ENCODE measurements at places on chromosomes 2 and 18. TPM values are rescaled to one million over a fixed set of nuclear protein-coding genes. Genes with fewer than 3 reads are reported as not detected.

DNA sequence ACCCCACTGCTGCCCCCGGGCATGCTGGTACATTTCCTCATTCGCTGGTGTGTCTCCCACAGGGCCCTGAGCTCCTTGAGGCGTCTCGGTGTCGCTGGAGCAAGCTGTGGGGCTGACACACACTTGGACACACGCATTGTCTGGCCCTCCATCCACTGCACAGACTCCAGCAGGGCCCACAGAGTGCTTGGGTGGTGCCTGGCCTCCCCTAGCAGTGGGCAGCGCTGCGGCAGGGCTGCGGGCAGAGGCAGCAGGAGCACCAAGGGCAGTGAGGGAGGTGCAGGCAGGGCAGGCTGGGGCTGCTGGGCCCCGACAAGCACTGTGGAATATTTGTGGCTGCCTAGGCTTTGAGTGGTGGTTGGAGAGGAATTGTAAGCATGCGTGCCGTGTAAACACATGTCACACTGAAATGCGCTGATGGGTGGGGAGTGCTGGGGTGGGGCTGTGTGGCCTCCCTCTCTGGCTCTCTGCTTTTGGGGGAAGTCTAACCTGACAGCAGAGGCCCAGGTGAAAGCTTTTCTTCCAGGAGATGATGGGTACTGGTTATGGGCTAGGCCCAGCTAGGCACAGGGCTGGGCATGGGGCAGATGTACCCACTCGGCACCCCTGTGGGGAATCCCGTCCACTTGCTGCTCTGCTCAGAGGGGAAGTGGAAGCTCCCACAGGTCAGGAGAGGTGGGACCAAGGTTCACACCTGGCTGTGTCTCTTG lies 55.5 kb upstream of the HS6ST1 start:
- peak; percentile 66 for ATAC-seq

GRCh38 chr2:148643421-148643820 lies 1.1 kb upstream of the EPC2 start:
- no peak for ATAC-seq

- ATAC-seq, result no peak
Observed at GRCh38 chr2:58140508-58141072, 94.0 kb downstream of the VRK2 start.

DNA sequence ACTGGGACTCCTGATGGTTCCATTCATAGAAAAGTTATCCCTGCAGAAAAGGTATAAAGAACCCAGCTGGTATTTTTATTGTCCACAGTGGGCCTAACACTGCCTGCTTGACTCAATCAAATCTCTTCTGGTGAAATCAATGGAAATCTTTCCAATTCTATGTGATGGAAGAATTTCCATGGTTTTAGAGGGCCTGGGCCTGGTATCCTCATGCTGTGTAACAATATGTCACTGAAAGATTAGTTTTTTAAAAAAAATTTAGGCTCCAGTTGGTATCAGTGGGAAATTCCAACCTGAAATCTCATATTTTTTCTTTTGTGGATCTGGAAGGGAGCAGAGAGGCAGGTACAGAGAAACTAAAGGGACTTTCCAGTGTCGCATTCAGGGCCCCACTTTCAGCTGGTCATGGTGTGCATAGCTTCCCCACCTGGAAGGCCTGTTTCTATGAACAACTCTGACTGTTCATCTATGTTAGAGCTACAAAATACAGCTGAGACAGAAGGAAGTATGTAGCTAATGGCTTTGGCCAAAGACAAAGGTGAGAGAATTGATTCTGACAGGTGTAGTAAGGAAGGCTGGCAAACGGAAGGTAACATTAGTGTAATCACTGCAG lies 20.9 kb downstream of the NEB start:
- no peak for ATAC-seq

DNA sequence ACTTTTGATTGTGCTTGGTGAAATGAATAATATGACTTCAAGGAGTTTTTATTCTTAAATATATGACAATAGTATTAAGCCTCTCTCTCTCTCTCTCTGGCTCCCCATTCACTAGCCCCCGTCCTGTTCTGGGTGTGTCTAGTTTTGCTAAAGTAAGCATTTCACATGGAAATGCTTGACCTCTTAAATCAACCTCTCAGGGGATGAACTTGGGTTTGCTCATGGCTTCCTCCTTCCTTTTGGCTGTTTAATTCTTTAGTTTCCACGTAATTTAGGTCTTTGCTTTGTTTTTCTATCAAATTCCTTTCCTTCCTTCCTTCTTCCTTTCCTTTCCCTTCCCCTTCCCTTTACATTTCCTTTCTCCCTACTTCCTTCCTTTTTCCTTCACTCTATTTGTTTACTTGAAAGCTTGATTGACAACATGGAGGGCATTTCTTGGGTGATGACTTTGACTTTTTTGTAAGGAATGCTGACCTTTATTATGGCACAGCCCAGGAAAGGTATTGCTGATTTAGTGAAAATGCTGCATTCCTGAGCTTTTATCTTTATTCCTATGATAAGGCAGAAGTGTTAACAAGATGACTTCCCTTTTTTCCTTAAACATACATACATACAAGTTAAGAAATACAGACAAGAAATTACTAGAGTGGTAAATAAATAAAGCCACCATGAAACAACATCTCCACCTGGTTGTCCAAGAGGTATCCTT lies 3.6 kb downstream of the DPP4 start:
- no peak for ATAC-seq

GRCh38 chr2:45008296-45009129 lies 739 bp downstream of the SIX2 start:
- ATAC-seq, result no peak

DNA sequence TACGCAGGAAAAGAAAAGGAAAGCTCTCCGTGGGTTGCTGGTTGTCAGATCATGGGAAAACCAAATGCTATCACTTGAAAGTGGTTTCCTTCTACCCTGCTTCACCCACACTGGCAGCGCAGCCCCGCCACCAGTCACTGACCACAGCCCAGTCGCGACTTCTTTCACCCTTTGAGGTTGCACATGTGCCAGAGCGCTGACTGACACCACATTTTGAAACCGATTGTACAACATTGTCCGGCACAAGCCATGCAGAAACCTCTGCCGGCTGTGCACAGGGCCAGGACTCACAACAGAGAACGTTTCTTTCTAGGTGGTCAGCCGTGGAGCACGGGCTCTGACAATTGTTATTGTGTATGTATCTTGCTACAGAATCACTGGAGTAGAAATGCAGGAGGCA lies 827.2 kb upstream of the POU3F3 start:
- no peak for ATAC-seq

DNA sequence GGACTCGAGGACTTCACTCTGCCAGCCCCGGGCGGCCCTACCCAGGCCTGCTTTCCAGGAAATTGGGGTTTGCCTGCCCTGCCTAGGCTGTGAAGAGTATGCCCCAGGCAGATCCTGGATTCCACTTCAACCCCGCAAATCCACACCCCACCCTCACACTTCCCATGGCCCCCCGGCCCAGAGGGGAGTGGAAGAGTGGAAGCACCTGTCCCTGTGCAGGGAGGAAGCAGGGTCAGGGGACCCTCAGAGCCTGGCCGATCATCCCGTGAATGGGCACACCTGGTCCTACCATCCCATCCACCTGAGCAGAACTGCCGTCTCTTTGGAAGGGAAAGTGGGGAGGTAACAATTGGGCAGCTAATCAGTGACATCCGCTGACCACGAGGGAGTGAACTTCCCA lies 245.2 kb downstream of the EIPR1 start:
- no peak for ATAC-seq

- ATAC-seq, result no peak
Observed at GRCh38 chr18:57063601-57064103, 83.2 kb upstream of the BOD1L2 start.

GRCh38 chr2:46510598-46511177 lies 31.3 kb downstream of the TMEM247 start:
- ATAC-seq, result no peak

- peak; percentile 35 for ATAC-seq
Observed at GRCh38 chr2:136067459-136067858, 50.5 kb downstream of the CXCR4 start.

DNA sequence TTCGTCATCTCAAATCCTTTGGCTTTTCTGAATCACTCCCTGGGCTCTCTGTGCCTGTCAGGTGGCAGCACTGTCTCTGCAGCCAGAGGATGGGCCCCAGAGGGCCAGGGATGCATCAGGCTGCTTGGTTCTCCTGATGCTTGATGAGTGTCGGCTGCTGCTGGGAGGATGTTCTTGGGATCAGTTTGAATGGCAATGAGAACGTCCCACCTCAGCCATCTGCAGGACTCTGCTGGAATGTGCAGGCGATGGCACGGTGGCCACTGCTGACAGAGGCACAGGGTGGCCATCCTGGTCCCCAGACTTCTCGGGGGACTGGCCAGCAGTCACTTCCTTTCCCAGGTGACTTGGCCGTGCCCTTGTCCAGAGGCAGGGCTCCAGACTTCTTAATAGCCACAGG lies 146.0 kb downstream of the FAM210A start:
- no peak for ATAC-seq

GRCh38 chr2:171553858-171554257 lies 31.6 kb downstream of the CYBRD1 start:
- ATAC-seq, result peak; percentile 51

GRCh38 chr2:234752966-234753365 lies 198.9 kb upstream of the SH3BP4 start:
- ATAC-seq, result no peak

DNA sequence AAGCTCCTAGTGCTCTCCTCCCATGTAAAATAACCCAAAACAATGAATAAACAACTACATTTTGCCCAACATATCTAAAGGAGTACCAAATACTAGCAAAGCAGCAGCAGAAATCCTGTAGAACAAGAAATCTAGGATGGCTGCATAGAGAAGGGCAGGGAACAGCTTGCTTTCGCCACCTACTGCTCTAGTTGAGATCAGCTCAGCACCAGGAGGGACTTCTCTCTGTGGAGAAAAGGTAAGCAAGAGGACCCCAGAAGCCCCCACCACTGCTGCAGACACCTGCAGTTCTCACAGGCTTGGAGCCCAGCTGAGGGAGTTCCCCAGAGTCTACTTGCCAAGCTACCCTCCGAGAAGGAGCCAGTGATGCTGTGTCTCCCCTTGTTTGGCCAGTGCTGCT lies 243.0 kb upstream of the CHST9 start:
- no peak for ATAC-seq

DNA sequence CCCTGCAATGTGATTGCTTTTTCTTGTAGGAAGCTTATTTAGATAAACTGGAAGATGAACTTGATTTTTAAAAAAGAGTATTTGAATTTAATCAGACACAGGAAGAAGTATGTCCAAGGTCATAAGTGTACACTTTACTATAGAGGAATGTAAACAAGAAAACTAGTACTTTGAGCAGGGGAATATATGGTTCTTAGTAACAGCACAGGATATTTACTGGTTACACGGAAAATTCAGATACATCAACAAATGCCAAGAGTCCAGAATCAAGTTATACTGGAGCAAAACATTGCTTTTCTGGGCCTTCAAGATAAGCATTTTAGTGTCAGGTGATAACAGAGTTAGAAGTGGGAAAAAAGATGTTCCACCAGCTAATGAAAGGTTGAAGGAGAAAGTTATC lies 75.5 kb downstream of the EFEMP1 start:
- ATAC-seq, result no peak

DNA sequence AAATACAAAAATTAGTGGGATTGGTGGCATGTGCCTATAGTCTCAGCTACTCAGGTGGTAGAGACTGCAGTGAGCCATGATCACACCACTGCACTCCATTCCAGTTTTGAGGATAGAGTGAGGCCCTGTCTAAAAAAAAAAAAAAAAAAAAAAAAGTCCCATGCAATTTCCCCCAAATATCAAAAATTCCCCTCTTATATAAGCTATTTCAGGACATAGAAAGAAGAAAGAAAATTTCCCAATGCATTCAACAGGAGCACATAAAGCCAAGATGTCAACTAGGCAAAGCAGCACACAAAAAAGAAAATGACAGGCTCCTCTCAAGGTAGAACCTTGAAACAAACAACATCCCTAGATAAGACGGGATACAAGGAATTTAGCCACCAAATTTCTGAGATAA lies 213.3 kb downstream of the TCF4 start:
- ATAC-seq, result no peak

GRCh38 chr2:157819761-157820160 lies 56.4 kb downstream of the ACVR1 start:
- no peak for ATAC-seq

DNA sequence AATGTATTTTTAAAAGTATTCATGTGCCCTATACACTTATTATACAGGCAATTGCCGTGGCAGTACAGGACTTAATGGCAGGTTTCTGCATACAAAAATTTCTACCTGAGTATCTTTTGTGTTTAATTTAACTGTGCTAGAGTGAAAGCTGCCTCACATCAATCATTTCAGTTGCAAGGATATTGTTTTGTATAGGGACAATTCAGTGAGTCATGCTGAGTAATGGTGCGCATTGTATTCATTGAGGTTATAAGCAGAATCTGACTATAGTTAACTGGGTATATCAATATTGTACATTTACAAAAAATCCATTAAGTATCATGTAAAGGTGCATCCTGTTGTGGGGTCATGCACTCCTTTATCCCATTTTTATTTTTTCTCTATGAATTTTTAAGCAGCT lies 121.5 kb downstream of the GCA start:
- ATAC-seq, result peak; percentile 63

DNA sequence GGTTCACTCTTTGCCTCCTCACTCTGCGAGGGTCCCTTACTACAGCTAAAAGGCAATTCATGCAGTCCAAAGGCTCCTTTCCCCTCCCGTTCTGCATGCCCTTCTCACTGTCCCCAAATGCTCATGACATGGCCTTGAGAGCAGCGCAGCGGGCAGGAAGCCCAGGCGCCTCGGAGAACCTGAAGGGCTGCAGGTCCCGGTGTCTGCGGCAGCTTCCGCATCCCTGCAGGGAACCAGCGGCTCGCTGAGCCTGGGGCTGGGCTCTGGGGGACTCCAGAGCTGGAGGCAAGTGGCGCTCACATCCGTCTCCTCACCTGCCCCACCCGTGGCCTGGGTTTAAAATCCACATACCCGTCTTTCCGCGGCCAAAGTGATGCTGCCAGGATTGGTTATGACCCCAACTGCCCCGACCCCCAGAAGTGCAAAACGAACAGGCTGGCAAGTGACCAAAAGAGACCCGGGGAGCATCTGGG lies 462 bp upstream of the CIDEA start:
- no peak for ATAC-seq

DNA sequence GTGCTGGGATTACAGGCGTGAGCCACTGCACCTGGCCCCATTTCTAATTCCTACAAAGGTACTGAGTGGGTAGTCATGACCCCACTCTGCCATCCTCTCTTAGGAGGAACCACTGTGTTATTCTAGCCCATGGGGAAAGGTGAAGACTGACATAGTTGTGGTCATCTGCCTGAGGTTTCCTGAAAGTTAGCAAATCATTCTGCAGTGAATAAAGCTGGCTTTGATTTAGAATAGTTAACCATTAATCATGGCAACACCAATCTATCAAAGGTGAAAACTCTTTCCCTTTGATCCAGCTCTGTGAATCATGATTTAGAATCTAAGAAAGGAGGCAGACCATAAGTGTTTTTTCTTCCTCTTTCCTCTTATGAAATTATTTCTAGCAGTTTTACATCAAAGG lies 50.8 kb downstream of the SUMO1 start:
- no peak for ATAC-seq

- no peak for ATAC-seq
Observed at GRCh38 chr2:4964001-4964540, 728.1 kb upstream of the SOX11 start.

Gene CD8B2
- not detected for total RNA-seq

Gene GPR39
- 1.4 TPM for total RNA-seq

Gene MC2R
- total RNA-seq, result not detected

Gene RGPD8
- total RNA-seq, result 3.5 TPM

Gene FEV
- not detected for total RNA-seq

Gene RESP18
- total RNA-seq, result not detected

Gene IL1R2
- total RNA-seq, result 19.0 TPM

Data from esophagus mucosa (tissue), 1 donor.